Testis (tissue), 5 donors: ENCODE measurements at places on chromosomes 7 and 10. TPM values are rescaled to one million over a fixed set of nuclear protein-coding genes. Genes with fewer than 3 reads are reported as not detected.

KNDC1 gene
- 13.3 TPM for total RNA-seq

TAS2R16 gene
- not detected for total RNA-seq

- H3K36me3 ChIP-seq: no peaks in the 10 kb centered on the region
- H3K4me1 ChIP-seq: peaks cover 14% of the 10 kb centered on the region
- DNase-seq: peak; percentile 86
- H3K27ac ChIP-seq: peak overlapping the region; percentile 98
- peak overlapping the region; percentile 85 for H3K4me3 ChIP-seq
These were observed 16.1 kb upstream of the GPR146 start for GRCh38 chr7:1028044-1028770.

- H3K4me3 ChIP-seq: peak overlapping the region; percentile 62
- H3K36me3 ChIP-seq: no peaks in the 10 kb centered on the region
- peaks cover 7% of the 10 kb centered on the region for H3K4me1 ChIP-seq
- H3K27me3 ChIP-seq: no peaks in the 10 kb centered on the region
These were observed 41.5 kb upstream of the ZNF32 start for GRCh38 chr10:43689955-43690771.

- H3K4me1 ChIP-seq: no peaks in the 10 kb centered on the region
- no peaks in the 10 kb centered on the region for H3K36me3 ChIP-seq
- no peak overlapping the region for H3K4me3 ChIP-seq
- H3K27me3 ChIP-seq: no peaks in the 10 kb centered on the region
- no peak overlapping the region for H3K27ac ChIP-seq
These were observed 211.6 kb downstream of the PHF14 start for GRCh38 chr7:11185179-11185815.

- DNase-seq: no peak
- H3K36me3 ChIP-seq: no peaks in the 10 kb centered on the region
- H3K4me1 ChIP-seq: no peaks in the 10 kb centered on the region
- no peaks in the 10 kb centered on the region for H3K27me3 ChIP-seq
- H3K27ac ChIP-seq: peak overlapping the region; percentile 1
These were observed 14.7 kb upstream of the FAM171A1 start for GRCh38 chr10:15385552-15386455.

DNA sequence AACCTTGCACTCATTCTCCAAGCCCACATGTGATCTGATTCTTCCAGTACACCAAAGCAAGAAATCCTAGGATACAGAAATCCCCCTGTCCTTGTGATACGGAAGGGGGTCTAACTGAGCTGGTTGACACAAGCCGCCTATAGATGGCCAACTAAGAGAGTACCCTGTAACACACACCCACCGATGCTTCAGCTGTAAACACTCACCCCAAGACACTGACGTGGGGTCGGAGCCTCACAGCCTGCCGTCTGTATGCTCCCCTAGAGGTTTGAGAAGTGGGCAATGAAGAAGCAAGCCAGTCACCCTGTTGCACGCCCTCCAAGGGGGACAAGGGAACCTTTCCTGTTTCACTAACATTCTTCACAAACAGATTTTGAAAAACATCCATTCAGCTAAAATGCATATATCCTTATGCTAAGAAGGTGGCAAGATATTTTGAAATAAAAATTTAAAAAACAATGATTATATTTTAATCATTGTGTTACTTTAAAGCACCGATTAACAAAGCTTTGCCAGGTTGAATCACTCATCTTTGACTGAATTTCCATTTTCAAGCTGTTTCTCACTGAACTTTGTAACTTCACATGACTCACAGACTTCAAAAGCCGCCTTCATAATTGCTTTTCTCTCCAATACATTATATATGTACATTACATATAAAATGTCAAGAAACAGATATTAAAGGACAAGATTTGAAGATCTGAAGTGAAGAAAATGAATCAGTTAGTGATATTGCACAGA is 329.3 kb downstream of the ARL4A start:
- H3K4me3 ChIP-seq: no peak overlapping the region
- H3K36me3 ChIP-seq: no peaks in the 10 kb centered on the region
- no peak for DNase-seq
- H3K27me3 ChIP-seq: no peaks in the 10 kb centered on the region

- H3K4me1 ChIP-seq: no peaks in the 10 kb centered on the region
- DNase-seq: no peak
- H3K36me3 ChIP-seq: no peaks in the 10 kb centered on the region
These were observed 1227.5 kb upstream of the C7orf33 start for GRCh38 chr7:147363101-147363500.

- no peak overlapping the region for H3K27ac ChIP-seq
- no peaks in the 10 kb centered on the region for H3K27me3 ChIP-seq
- no peaks in the 10 kb centered on the region for H3K4me1 ChIP-seq
- H3K4me3 ChIP-seq: no peak overlapping the region
- H3K36me3 ChIP-seq: no peaks in the 10 kb centered on the region
These were observed 38.5 kb upstream of the WAC start for GRCh38 chr10:28494420-28494819.

GRCh38 chr7:94042381-94042780 is 38.2 kb upstream of the BET1 start:
- no peak for DNase-seq
- H3K4me1 ChIP-seq: no peaks in the 10 kb centered on the region
- no peaks in the 10 kb centered on the region for H3K36me3 ChIP-seq
- H3K27ac ChIP-seq: no peak overlapping the region
- H3K27me3 ChIP-seq: no peaks in the 10 kb centered on the region

DNA sequence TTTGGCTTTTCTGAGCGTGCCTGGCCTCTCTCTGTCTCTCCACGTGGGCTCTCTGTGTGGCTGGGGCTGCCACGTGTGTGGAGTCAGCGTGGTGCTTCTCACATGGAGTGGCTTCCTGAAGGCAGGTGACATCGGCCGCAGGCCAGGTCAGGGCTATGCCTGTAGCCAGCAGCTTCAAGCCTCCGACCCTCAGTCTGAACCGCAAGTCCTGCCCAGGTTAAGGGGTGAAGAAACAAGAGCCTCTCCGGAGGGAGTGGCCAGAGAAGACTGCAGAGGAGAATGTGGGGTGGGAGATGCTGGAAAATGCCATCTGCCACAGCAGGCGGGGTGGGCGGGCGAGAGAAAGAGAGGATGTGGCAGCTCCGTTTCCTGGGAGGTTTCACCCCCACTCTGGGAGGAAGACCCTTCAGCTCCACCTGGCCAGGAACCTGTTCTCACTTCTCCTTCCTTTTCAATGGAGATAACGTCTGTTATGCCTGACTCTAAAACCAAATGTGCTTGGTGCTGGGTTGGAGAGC is 14.3 kb upstream of the VIPR2 start:
- DNase-seq: no peak
- no peak overlapping the region for H3K4me3 ChIP-seq
- H3K36me3 ChIP-seq: no peaks in the 10 kb centered on the region
- no peaks in the 10 kb centered on the region for H3K4me1 ChIP-seq
- no peak overlapping the region for H3K27ac ChIP-seq

GRCh38 chr7:23334482-23335056 is 35.4 kb downstream of the MALSU1 start:
- peaks cover 5% of the 10 kb centered on the region for H3K4me1 ChIP-seq
- H3K36me3 ChIP-seq: no peaks in the 10 kb centered on the region
- DNase-seq: no peak
- no peak overlapping the region for H3K27ac ChIP-seq
- no peak overlapping the region for H3K4me3 ChIP-seq
